Right atrium auricular region (tissue), 2 donors: ENCODE measurements at places on chromosomes 1 and 21.
A peak's percentile ranks its signal among the peaks of the same experiment; 100 is the strongest.

GRCh38 chr1:156388174-156389137, 19.4 kb downstream of the RHBG start:
- H3K4me1 ChIP-seq: no peaks in the 10 kb centered on the region
- H3K4me3 ChIP-seq: peak overlapping the region; percentile 27
- H3K27ac ChIP-seq: no peak overlapping the region
- H3K36me3 ChIP-seq: no peaks in the 10 kb centered on the region
- no peaks in the 10 kb centered on the region for H3K27me3 ChIP-seq
- DNase-seq: no peak

DNA sequence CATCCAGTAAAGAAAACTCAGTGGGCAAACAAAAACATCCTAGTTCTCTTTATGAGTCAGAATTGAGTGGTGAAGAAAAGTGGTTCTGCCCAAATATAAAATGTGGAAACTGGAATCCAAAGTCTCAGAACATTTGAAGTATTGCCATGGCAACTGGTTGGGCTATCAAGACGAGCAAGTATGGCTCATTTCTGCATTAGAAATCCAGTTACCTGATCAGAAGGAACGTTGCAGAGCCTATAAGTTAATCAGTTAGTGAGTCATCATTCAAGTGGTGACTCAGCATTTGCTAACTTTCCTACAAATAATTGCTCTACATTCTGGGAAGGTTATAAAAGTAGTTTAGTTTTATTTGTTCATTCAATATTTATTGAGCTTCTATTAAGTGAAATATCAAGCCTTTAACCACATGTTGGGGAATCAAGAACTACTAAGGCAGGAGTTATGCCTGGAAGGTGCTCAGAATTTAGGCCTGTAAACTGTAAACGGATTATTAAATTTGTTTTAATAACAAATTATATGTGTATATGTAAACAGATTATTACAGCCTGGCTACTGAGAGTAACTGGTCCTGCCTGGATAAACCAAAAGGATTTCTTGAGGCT, 104.3 kb downstream of the PAPPA2 start:
- H3K27ac ChIP-seq: no peak overlapping the region
- no peak overlapping the region for H3K4me3 ChIP-seq
- DNase-seq: no peak
- no peaks in the 10 kb centered on the region for H3K27me3 ChIP-seq
- H3K36me3 ChIP-seq: no peaks in the 10 kb centered on the region
- H3K4me1 ChIP-seq: no peaks in the 10 kb centered on the region

- peak overlapping the region; percentile 66 for H3K27ac ChIP-seq
- peak; percentile 94 for DNase-seq
- H3K4me3 ChIP-seq: peak overlapping the region; percentile 31
- no peaks in the 10 kb centered on the region for H3K36me3 ChIP-seq
These were observed 16.7 kb upstream of the LYST start for GRCh38 chr1:235883261-235883927.

DNA sequence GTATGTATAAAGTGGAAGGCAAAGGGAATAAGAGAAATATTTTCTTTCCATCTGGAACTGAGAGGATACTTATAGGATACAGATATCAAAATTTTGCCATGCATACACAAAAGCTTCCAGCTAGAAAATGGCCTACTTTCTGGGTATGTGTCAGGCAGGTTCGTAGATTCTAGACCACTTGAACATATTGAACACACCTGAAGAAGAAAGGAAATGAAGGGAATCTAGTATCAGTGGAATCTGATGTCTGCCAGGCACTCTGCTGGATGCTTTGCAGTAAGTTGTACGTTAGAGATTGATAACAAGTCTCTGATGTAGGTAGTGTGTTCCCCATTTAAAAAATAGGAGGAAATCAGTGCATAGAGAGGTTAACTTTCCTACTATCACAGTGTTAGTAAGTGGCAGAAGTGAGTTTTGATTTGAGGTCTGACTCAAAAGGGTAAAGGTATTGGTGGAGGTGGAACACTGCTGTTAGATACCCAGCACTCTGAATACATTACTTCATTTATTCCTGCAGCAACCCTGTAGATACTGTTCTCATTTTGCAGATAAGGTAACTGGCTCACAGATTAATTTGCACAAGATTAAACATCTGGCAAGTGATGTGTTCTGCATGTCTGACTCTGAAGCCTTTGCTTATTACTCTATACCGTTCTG, 3.0 kb downstream of the CAMSAP2 start:
- H3K27ac ChIP-seq: no peak overlapping the region
- H3K4me3 ChIP-seq: no peak overlapping the region
- H3K4me1 ChIP-seq: no peaks in the 10 kb centered on the region

- H3K4me1 ChIP-seq: no peaks in the 10 kb centered on the region
- no peak overlapping the region for H3K4me3 ChIP-seq
- H3K27me3 ChIP-seq: no peaks in the 10 kb centered on the region
- no peaks in the 10 kb centered on the region for H3K36me3 ChIP-seq
These were observed 67.5 kb upstream of the PDE9A start for GRCh38 chr21:42585881-42586280.

- DNase-seq: no peak
- H3K27ac ChIP-seq: no peak overlapping the region
- no peaks in the 10 kb centered on the region for H3K27me3 ChIP-seq
- no peak overlapping the region for H3K4me3 ChIP-seq
- H3K36me3 ChIP-seq: no peaks in the 10 kb centered on the region
- H3K4me1 ChIP-seq: no peaks in the 10 kb centered on the region
These were observed 270.5 kb downstream of the RRAGC start for GRCh38 chr1:38589036-38589435.

GRCh38 chr21:37866027-37866426, 50.2 kb downstream of the KCNJ6 start:
- H3K27ac ChIP-seq: no peak overlapping the region
- no peaks in the 10 kb centered on the region for H3K36me3 ChIP-seq
- H3K4me1 ChIP-seq: no peaks in the 10 kb centered on the region
- H3K4me3 ChIP-seq: no peak overlapping the region

GRCh38 chr1:233885196-233885920, 19.1 kb upstream of the SLC35F3 start:
- no peak for DNase-seq
- no peaks in the 10 kb centered on the region for H3K4me1 ChIP-seq
- no peak overlapping the region for H3K27ac ChIP-seq
- H3K36me3 ChIP-seq: no peaks in the 10 kb centered on the region

- peak; percentile 98 for DNase-seq
- peaks cover 9% of the 10 kb centered on the region for H3K36me3 ChIP-seq
- H3K27ac ChIP-seq: peak overlapping the region; percentile 80
- peak overlapping the region; percentile 54 for H3K4me3 ChIP-seq
- no peaks in the 10 kb centered on the region for H3K4me1 ChIP-seq
These were observed 812 bp downstream of the NBPF1 start for GRCh38 chr1:16612332-16613172.

GRCh38 chr1:4105300-4105880, 205.3 kb upstream of the C1orf174 start:
- no peak overlapping the region for H3K4me3 ChIP-seq
- no peaks in the 10 kb centered on the region for H3K27me3 ChIP-seq
- H3K4me1 ChIP-seq: no peaks in the 10 kb centered on the region
- no peak for DNase-seq

DNA sequence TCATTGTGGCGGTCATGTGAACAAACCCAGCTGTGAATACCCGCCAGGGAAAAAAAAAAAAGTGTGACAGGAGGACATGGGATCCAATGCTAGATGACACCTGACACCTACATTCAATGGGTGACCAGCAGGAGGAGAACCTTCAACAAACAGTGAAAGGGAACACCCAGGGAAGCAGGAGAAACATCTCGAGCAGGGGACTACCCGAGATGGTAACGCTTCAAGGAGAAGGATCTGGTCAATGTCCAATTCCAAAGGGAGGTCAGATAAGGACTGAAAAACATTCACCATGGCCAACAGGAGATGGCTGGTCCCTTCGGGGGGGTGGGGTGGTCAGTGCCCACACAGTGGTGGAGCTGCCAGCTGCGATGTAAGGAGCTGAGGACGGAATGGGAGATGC, 46.3 kb downstream of the PTPN14 start:
- H3K27me3 ChIP-seq: no peaks in the 10 kb centered on the region
- H3K27ac ChIP-seq: no peak overlapping the region
- no peak for DNase-seq

DNA sequence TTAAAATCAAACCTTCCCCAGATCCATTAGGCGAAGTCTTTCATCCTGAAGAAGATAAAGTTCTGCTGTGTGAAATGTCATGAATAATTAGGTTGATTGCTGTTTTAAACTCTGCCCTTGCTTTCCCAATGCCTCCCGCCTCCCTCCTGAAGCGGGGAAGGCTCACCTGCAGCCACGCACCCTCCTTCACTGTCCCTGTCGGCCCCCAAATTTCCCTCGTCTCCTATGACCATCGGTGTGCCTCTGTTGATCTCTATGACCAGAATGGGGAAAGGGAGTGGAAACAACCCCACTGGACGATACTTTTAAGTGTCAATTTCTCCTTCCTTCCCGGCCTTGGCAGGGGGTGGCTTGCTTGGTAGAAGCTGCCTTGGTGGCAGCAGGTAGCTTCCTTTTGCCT, 35.1 kb downstream of the LHX4 start:
- H3K4me1 ChIP-seq: no peaks in the 10 kb centered on the region
- no peak overlapping the region for H3K4me3 ChIP-seq
- H3K27me3 ChIP-seq: no peaks in the 10 kb centered on the region
- DNase-seq: no peak
- H3K36me3 ChIP-seq: no peaks in the 10 kb centered on the region

DNA sequence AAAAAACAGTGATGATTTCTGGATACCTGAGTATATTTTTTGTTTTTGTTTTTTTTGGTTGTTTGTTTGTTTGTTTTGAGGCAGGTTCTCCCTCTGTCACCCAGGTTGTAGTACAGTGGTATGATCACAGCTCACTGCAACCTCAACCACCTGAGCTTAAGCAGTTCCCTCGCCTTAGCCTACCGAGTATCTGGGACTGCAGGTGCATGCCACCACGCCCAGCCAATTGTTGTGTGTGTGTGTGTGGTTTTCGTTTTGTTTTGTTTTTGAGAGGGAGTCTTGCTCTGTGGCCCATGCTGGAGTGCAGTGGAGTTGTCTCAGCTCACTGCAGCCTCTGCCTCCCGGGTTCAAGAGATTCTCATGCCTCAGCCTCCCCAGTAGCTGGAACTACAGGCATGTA, 55.3 kb upstream of the RCC1 start:
- H3K4me1 ChIP-seq: no peaks in the 10 kb centered on the region
- no peak for DNase-seq
- H3K4me3 ChIP-seq: no peak overlapping the region
- peaks cover 4% of the 10 kb centered on the region for H3K36me3 ChIP-seq
- no peak overlapping the region for H3K27ac ChIP-seq

DNA sequence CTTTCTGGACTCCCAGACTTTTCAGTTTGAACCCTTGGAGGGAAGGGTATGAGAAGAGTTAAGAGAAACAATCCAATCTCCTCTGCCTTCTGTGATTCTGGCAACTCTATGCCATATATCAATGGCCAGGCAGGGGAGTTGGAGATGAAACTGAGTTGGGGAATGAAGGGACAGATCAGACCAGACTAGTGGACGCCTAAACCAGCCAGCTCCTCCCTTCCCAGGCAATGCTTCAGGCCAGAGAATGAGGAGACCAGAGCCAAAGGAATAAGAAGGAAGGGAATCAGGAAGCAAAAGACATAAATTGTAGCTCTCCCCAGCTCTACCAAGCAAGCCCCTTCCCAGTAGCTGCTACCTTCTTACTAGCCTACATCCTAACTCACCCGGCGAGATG, 22.7 kb downstream of the PLEKHA6 start:
- peaks cover 22% of the 10 kb centered on the region for H3K4me1 ChIP-seq
- no peak overlapping the region for H3K27ac ChIP-seq
- H3K27me3 ChIP-seq: no peaks in the 10 kb centered on the region
- H3K4me3 ChIP-seq: no peak overlapping the region

DNA sequence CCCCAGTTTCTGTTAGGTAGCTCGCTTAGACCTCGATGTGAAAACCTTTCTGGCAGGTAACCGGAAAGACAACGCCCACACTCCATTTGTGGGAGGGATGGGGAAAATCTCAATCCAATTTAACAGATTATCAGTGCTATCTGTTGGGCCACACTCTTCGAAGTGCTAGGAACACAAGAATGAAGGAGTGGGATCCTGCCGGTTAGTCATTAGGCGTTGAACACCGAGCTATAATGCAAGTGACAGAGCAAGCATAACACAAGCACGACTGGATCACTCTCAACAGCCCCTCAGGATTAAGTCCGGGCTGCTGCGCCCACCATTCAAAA, 531 bp downstream of the SNIP1 start:
- no peaks in the 10 kb centered on the region for H3K4me1 ChIP-seq
- H3K27me3 ChIP-seq: no peaks in the 10 kb centered on the region
- H3K27ac ChIP-seq: peak overlapping the region; percentile 84
- DNase-seq: no peak
- H3K36me3 ChIP-seq: peaks cover 16% of the 10 kb centered on the region
- peak overlapping the region; percentile 99 for H3K4me3 ChIP-seq

- no peaks in the 10 kb centered on the region for H3K4me1 ChIP-seq
- H3K27ac ChIP-seq: no peak overlapping the region
- H3K4me3 ChIP-seq: no peak overlapping the region
These were observed 448.3 kb downstream of the MATN1 start for GRCh38 chr1:30274976-30275621.

DNA sequence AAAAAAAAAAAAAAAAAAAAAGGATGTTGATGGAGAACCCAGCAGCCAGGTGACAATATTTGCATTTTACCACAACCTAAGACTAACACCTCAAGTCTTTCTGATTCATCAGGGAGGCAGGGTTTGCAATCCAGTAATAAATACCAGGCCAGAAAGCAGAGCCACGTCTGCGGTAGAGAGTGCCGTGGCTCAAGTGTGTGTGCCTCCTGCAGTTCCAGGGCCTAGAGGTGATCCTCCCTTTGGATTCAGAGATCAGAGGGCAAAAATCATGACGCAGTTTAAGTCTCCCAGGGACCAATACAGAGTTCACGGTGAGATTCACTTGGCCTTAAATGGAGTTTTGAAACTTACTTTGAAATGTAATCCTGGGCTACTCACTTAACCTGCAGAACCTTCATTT, 34.9 kb downstream of the TMCO4 start:
- H3K27me3 ChIP-seq: no peaks in the 10 kb centered on the region
- DNase-seq: no peak
- no peaks in the 10 kb centered on the region for H3K4me1 ChIP-seq

- no peaks in the 10 kb centered on the region for H3K27me3 ChIP-seq
- H3K36me3 ChIP-seq: no peaks in the 10 kb centered on the region
- no peak overlapping the region for H3K4me3 ChIP-seq
- no peak overlapping the region for H3K27ac ChIP-seq
These were observed 119.8 kb downstream of the PLPPR5 start for GRCh38 chr1:98884864-98885263.

DNA sequence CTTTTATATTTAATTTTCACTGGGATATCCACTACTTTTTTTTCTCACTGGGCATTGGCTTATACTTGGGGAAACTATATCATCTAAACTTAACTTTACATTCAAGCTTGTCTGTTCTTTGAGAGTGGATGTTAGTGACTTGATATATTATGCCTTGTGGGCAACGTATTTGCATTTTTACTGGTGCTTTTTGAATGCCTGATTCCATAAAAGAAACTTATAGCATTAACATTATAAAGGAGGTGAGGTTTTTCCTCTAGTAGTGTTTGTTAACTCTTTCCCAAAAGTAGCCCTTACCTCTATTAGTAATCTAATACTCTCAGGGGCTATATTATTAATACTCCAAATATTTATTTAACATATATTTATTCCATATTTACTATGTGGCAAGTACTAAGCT, 416.5 kb downstream of the PLA2G4A start:
- no peak overlapping the region for H3K4me3 ChIP-seq
- H3K36me3 ChIP-seq: no peaks in the 10 kb centered on the region
- no peaks in the 10 kb centered on the region for H3K4me1 ChIP-seq
- H3K27ac ChIP-seq: no peak overlapping the region
- H3K27me3 ChIP-seq: no peaks in the 10 kb centered on the region
- DNase-seq: no peak

- H3K36me3 ChIP-seq: peaks cover 26% of the 10 kb centered on the region
- H3K27ac ChIP-seq: peak overlapping the region; percentile 35
- H3K4me3 ChIP-seq: no peak overlapping the region
- H3K4me1 ChIP-seq: peaks cover 10% of the 10 kb centered on the region
- DNase-seq: no peak
These were observed 15.7 kb downstream of the RNF19B start for GRCh38 chr1:32948905-32949304.
